ENCODE measurements at places on chromosomes 16 and 17. TPM values are rescaled to one million over a fixed set of nuclear protein-coding genes. Genes with fewer than 3 reads are reported as not detected.

DNA sequence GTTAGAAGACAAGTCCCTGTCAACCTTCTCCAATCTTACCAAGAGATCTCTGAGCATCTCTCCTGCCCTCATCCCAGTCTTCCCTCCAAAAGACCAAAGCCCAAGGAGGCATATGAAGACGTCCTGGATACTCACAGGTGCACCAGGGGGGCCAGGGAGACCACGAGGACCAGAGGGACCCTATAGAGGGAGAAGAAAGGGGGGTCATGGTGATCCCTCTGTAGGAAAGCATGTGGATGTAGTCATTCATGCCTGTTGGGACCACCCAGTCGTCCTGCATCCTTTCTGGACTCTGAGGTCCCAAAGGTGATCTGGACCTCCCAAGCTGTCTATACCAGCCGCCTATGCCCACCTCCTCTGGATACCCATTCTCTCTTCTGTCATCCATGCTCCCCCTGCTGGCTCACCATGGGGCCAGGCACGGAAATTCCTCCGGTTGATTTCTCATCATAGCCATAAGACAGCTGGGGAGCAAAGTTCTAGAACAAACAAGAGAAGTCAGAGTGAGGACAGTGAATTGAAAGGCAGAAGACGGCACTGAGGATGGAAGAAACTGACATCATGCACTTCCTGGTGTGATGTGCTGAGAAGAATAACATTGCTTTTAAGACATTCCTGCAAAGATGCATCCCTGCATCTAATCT, 3.3 kb downstream of the COL1A1 start:
- DNase-seq: no peak

DNA sequence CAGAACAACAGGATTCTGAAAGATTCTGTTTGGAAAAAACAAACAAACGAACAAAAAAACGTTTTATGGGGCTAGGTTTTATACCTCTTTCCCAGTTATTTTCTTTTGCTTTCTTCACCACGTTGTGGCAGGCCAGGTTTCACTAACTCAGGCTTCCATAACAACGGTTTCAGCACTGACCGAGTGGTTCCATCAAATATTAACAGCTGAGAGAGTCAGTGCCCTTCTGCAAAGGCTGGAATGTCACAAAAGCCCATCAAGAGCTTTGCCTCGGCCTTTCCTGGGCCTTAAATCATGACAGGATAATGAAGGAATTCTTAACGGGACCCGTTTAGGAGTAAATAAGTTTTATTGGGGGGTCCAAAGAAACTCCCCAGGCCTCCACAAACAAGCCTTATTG, 34.2 kb downstream of the MPHOSPH6 start:
- DNase-seq: no peak

- no peak for DNase-seq
Measured at GRCh38 chr16:57071831-57072582, 20.4 kb upstream of the CPNE2 start.

GRCh38 chr17:73691321-73691766, 47.1 kb upstream of the SDK2 start:
- no peak for DNase-seq

GRCh38 chr17:50787106-50787505, 19.8 kb upstream of the ANKRD40CL start:
- no peak for DNase-seq

- DNase-seq: no peak
Measured at GRCh38 chr16:2913603-2914002, 1.9 kb downstream of the FLYWCH1 start.

GRCh38 chr17:58215685-58216084, 3.4 kb downstream of the MKS1 start:
- no peak for DNase-seq

- no peak for DNase-seq
Measured at GRCh38 chr16:23114131-23114904, 34.9 kb downstream of the USP31 start.

Gene KRTAP4-9
- polyA plus RNA-seq: not detected

Gene C16orf92
- polyA plus RNA-seq: not detected

Gene CSH1
- polyA plus RNA-seq: 7.5 TPM

Gene TRPV3
- 0.97 TPM for polyA plus RNA-seq

Gene RHBDF1
- 20.8 TPM for polyA plus RNA-seq

Gene WFIKKN2
- polyA plus RNA-seq: 0.68 TPM

Gene SLC35G6
- 0.10 TPM for polyA plus RNA-seq

Gene FOXN1
- polyA plus RNA-seq: 0.41 TPM

Gene KRT28
- not detected for polyA plus RNA-seq
